ENCODE measurements at places on chromosomes 6 and 20. TPM values are rescaled to one million over a fixed set of nuclear protein-coding genes. Genes with fewer than 3 reads are reported as not detected.

Gene C6orf52
- 4.8 TPM for total RNA-seq

DNA sequence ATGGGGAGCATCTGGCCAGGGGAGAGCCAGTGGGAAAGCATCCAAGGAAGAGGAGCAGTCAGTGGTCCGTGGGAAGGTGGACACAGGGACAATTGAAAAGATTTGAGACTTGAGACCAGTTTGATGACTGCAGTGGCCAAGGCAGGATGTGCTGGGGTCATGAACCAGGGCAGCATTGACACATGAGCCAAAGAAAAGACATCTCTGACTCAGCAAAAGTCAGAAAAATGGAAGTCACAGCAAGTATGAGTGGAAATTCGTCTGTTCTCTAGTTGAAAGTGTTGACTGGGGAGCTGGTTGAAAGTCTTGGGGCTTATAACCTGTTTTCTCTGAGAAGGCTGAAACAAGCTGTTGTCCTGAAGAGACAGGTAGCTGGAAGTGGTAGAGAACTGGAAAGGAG is 31.3 kb downstream of the RAB22A start:
- H3K27me3 ChIP-seq: no peaks in the 10 kb centered on the region
- no peaks in the 10 kb centered on the region for H3K4me1 ChIP-seq
- no peak overlapping the region for H3K27ac ChIP-seq
- peaks cover 14% of the 10 kb centered on the region for H3K36me3 ChIP-seq
- H3K4me3 ChIP-seq: no peak overlapping the region

- H3K4me1 ChIP-seq: peaks cover 27% of the 10 kb centered on the region
- H3K27me3 ChIP-seq: no peaks in the 10 kb centered on the region
- H3K36me3 ChIP-seq: no peaks in the 10 kb centered on the region
- no peak for DNase-seq
- H3K4me3 ChIP-seq: no peak overlapping the region
Observed at GRCh38 chr6:104686550-104687175, 173.1 kb downstream of the HACE1 start.

DNA sequence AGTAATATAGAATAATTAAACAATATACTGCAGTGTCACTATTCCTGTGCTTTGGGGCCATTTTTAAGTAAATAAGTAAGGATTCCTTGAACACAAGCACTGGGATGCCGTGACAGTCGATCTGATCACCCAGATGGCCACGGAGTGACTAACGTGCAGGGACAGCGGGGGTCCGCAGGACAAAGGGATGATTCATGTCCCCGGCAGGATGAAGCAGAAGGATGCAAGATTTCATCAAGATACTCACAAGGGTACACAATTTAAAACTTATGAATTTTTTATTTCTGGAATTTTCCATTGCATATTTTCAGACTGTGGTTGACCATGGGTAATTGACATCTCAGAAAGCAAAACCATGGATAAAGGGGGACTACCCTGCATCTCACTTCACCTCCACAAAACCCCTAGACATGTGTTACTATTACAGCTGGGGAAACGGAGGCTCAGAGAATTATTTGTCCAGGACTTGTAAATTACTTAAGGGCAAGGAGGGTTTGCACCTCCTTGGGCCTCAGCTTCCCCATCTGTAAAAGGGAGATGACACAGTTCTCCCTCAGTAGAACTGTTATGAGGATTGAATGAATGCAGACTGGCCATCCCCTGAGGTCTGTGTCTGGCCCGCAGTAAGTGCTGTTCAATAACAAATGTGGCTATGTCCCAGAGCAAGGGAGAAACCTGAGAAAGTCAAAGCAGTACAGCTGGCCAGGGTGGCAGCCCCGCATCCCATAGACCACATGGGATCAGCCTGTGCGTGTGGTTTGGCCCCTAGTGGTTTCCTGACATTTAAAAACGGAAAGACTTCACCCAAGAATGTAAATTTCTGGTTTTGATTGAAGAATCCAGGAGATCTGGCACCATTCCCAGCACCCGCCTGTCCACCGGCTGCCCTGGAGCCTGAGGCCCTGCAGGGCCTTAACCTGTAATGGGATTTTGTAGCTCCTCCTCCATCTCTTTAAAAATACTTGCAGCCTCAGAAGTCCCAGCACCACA is 235.5 kb downstream of the BMP7 start:
- no peak for DNase-seq
- peaks cover 35% of the 10 kb centered on the region for H3K27me3 ChIP-seq
- no peaks in the 10 kb centered on the region for H3K4me1 ChIP-seq
- H3K36me3 ChIP-seq: no peaks in the 10 kb centered on the region
- no peak overlapping the region for H3K4me3 ChIP-seq

GRCh38 chr6:106974999-106975737 is 639 bp upstream of the CD24 start:
- DNase-seq: peak; percentile 72
- H3K4me1 ChIP-seq: peaks cover 24% of the 10 kb centered on the region
- peaks cover 27% of the 10 kb centered on the region for H3K36me3 ChIP-seq

- H3K27me3 ChIP-seq: peaks cover 12% of the 10 kb centered on the region
- no peaks in the 10 kb centered on the region for H3K36me3 ChIP-seq
- H3K4me3 ChIP-seq: no peak overlapping the region
- peaks cover 8% of the 10 kb centered on the region for H3K4me1 ChIP-seq
Observed at GRCh38 chr6:43891072-43891870, 121.3 kb downstream of the VEGFA start.

Data from progenitor cell of endocrine pancreas (in vitro differentiated cells).